NCI-H446 (cell line): ENCODE measurements at places on chromosomes 6 and 20.

DNA sequence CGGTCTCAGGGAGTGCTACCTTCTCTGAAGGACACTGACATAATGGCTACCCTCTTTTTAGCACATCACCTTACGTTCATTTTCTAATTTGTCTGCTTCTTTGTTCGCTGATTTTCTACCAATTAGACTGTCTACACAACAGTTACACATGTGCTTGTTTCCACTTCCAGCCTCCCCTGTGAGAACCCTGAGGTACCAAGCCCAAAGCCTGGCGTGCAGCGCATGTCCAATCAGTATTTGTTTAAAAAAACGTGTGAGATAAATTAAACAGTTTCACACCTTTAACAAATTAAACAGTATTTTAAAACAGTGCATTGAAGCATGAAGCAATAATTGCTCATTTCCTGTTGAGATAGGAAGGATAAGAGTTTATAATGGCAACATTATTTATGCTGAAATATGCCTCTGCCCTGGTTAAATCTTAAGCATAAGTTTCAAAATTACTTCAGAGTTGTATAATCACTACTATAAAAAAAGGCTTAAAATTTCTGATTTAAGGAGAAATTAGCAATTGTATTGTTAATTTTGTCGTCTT, 88.9 kb downstream of the MAP3K5 start:
- no peak for DNase-seq

DNA sequence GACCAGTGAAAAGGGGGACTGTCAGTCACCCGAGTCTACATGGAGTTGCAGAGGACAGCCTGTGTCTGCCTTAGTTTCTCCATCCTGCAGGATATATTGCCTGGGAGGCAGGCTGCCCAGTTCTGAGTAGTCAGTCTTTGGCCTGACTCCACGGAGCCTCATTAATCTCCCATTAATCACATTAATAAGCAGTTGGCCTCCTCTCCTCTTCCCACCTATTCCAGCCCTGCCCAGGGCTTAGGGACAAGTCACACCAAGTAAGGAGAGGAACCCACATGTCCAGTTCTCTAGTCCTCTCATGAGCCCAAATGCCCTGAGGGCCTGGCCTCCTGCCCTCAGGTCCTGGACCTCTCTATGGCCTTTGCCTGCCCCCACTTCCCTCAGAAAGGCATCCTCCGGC, 1.3 kb upstream of the MUCL3 start:
- peak; percentile 19 for DNase-seq

- DNase-seq: no peak
Measured at GRCh38 chr6:11139051-11139960, 27.8 kb upstream of the ERVFRD-1 start.

GRCh38 chr6:167978607-167979006, 18.9 kb upstream of the KIF25 start:
- DNase-seq: no peak

GRCh38 chr6:154371281-154371680, 14.7 kb upstream of the IPCEF1 start:
- DNase-seq: no peak

- peak; percentile 50 for DNase-seq
Measured at GRCh38 chr6:136706430-136706829, 85.8 kb downstream of the MAP3K5 start.

GRCh38 chr6:91387290-91388059, 800.6 kb upstream of the MAP3K7 start:
- DNase-seq: no peak

DNA sequence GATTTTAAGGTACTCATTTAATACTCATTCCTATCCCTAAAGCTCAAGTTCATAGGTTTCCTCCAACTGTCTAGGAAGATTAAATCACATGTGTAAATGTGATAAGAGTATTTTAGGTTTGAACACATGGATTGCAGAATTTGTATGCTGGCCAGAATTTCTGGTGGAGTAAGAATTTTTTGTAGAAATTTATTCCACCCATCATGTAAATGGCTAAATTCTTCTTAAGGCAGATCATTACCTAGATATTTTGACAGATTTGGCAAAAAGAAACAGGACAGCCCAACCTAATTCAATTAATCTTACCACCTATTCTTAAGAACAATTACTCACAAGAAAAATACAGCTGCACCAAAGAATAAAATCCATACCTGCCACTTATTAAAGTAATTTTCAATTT, 261.6 kb downstream of the GRIK2 start:
- no peak for DNase-seq

DNA sequence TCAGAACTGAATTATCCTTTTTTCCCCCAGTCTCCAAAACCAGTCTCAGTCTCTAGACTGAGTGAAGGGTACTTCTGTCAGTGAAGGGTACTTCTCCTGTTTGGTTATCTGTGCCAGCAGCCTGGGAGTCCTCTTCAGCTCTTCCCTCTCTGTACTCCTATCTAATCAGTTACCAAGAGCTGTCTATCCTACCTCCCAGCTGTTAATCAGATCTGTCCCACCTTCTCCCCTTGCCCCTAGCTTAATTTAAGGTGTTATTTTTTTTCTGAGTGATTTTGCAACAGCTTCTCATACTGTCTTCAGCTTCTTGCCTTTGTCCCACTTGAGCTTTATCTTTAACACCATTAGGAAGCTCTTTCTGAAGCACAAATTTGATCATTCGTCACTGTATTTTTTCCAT, 491.9 kb upstream of the SOX4 start:
- no peak for DNase-seq

GRCh38 chr20:25008388-25009217, 16.1 kb upstream of the APMAP start:
- DNase-seq: no peak

- DNase-seq: no peak
Measured at GRCh38 chr6:4363656-4364055, 228.3 kb upstream of the ECI2 start.

GRCh38 chr6:83436674-83437073, 5.8 kb upstream of the ME1 start:
- DNase-seq: no peak

- no peak for DNase-seq
Measured at GRCh38 chr6:30163918-30164654, 740 bp downstream of the TRIM15 start.

DNA sequence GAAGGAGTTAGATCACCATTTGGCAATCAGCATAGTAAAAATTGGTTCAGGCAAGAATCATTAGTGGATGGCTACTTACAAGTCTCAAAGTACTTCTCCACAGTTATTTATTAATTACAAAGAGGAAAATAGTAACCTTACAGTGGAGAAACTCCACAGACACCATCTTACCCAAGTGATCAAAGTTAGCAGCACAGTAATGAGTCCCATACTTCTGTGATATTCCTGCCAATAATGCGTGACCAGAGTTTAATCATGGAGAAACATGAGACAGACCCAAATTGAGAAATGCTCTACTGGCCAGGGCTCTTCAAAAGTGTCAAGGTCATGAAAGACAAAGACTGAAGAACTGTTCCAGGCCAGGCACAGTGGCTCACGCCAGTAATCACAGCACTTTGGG, 9.5 kb downstream of the TBC1D7 start:
- no peak for DNase-seq

- no peak for DNase-seq
Measured at GRCh38 chr6:53302678-53303360, 45.9 kb downstream of the ELOVL5 start.

DNA sequence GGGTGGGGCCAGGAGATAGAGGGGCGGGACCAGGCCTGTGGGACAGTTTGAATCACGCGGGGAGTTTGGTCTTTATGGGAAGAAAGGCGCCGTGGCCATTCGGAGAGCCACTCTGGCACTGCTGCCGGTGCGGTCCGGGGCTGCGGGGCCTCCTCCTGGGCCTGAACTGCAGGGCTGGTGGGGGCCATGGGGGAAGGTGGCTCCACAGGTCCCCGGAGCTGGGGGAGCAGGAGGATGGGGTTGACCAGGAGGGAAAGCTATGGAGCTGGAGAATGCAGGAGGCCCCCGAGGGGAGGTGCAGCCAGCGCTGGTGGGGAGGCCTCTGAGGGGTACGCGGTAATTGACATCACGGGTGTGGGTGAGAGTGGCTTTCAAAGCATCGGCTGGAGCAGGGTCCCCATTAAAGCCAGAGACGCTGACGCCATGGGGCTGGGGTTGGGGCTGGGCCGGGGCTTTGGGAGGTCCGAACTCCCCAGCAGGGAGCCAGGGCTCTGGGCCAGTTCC, 1.8 kb upstream of the BHLHE23 start:
- DNase-seq: no peak

DNA sequence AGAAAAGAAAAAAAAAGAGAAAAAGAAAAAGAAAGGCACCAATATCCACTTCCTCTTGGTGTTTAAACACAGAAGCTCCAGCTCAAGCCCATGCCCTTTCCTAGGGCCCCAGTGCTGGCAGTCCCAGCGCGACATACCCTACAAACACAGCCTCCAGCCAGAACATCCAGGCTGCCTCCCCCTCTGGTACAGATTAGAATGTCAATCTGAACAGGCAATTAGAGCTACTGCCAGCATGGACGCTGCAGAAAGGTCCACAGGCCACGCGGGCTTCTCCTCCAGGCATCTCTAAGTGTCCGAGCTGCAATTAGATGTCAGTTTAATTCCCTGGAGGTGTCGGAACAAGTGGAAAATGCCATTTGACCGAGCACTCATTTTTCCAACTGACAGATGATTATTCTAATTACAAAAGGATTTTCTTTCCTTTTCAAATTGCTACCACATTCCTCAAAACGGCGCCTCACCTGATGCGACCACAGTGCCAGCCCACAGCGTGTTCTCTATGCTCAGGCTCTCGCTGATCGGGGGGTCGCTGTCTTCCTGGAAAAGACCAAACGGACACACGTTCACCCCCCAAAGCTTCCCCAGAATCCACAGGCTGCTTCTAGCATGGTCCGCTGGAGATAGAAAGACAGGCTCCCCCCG, 79.5 kb downstream of the ATP9A start:
- DNase-seq: no peak
